ENCODE measurements at places on chromosomes 16 and 17.

DNA sequence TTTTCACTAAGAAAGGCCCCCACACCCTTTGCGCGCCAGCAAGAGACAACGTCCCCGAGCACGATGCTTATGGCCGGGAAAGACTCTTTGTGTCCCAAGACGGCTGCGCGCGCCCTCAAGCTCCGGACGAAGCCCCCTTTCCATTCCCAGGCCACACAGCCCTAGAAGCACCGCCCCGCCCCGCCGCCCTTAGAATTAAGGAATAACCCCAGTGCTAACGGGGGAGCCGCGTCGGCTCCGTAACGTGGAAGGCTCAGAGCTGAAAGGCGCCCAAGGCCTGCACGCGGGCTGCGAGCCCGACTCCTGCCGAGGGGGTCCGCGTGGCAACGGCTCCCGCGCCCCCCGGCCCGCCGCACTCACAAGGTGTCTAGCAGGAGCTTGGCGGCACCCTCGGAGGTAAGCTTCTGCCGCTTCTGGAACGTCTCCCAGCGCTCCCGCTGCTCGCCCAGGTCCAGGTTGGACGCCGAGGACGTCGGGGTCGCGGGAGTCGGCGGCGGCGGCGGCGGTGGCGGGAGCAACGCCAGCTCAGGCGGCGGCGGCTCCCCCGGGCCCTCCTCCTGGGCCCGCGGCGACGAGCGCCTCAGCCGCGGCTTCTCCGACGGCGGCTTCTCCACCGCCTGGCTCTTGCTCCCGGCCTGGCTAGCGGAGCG is 477 bp downstream of the CENPV start:
- peak; percentile 4 for DNase-seq

DNA sequence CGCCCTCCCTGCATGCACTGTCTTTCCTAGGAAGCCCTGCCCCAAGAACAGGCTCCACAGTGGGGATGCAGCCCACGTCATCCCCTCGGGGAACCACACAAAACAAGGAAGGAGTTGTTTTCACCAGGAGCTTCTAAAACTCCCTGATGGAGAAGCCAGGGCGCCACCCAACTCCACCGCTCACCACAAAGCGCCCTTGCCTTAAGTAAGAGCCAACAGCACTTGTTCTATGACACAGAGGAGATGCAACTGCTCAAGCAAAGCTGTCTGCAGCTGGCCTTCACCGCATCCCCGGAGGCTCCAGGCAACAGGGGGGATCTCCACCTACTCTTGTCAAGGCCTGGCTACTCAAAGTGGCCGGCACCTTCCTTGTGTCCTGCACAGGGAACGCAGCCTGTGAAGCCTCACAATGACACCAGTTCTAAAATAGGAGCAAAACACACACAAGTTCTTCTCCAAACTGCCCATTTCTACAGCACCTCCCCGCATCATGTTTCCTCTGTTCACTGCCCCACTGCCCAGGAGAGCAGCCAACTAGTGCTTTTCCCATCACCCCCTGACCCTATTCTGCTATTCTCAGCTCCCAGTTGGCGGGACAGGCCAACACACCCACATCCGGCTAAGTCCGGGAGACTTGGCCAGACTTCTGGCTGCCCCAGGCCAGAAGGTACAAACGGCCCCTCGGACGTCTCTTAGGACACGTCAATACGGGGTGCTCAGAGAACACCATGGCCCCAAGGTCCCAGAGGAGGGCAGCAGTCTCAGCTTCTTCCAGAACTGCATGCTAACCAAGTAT is 24.2 kb downstream of the MPG start:
- no peak for DNase-seq

DNA sequence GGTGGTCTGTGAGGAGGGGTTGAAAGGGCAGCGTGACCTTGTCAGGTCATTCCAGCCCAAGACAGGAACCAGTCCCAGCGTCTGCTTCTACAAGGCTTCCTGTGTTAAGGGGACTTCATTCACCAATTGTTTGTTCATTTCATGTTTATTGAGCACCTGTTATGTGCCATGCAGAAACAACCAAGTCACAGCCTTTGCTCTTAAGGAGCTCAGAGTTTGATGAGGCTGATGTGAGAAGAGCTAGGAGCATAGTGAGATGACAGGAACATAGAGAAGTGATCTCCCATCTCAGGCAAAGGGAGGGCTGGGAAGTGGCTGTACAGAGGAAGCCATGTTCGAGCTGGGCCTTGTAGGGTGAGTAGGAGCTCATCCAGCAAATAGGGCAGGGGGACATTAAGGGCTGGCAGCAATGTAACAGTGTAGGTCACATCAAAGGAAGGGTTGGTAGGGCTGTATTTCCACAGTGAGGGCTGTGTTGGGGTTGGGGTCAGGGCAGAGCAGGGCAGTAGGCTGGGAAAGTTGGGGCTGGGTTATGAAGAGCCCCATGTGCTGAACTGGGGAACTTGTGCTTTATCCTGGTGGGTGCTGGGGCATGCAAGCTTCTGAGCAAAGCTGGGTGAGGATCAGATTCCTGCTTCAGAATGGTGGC is 79.8 kb downstream of the ARHGAP23 start:
- no peak for DNase-seq

GRCh38 chr17:3848229-3848835 is 2.3 kb upstream of the NCBP3 start:
- no peak for DNase-seq

GRCh38 chr16:68728523-68728922 is 8.6 kb upstream of the CDH1 start:
- DNase-seq, result no peak

DNA sequence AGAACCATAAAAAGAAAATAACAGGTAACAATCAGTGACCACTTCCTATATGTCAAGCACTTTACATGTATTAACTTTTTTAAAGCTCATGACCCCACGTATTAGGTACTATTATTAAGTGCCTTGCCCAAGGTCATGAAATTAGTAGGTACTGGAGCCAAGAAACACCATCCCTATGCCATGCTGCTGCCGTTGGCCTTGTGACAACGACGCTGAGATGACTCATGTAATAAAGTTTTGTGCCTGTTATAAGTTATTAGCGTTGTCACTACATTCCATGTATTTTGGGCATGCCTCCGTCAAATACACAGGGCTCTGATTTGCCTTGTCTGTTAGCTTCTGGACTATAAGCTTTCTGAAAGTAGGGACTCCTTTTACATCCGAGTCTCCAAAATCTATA is 1.4 kb downstream of the BBS2 start:
- no peak for DNase-seq

DNA sequence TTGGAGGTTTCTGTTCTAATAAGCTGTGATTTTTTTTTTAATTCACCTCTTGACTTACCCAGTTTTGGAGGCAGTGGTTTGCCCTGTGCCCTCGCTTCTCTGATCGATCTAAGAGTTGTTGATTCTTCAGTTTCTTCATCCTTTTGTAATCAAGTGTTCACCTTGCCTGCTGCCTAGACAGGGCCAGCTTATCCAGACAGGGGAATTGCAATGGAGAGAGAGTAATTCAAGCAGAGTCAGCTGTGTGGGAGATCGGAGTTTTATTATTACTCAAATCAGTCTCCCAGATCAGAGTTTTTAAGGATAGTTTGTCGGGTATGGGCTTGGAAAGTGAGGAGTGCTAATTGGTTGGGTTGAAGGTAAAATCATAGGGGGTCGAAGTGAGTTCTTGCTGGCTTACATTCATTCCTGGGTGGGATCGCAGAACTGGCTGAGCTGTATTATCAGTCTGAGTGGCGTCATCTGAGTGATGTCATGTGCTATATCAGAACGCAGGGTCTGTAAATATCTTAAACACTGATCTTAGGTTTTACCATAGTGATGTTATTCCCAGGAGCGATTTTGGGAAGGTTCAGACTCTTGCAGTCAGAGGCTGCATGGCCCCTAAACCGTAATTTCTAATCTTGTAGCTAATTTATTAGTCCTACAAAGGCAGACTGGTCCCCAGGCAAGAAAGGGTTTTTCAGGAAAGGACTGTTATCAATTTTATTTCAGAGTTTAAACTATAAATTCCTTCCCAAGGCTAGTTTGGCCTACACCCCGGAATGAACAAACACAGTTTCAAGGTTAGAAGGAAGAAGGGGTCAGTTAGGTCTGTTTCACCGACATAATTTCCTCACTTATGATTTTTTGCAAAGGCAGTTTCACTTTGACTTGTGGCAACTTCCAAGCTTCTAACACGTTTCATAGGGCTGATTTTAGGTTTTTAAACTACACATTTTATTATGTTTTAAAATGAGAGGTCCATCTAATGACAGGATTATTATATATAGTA is 21.5 kb upstream of the KCNJ16 start:
- no peak for DNase-seq

- DNase-seq, result no peak
Observed at GRCh38 chr16:56862776-56863175, 2.2 kb upstream of the SLC12A3 start.

DNA sequence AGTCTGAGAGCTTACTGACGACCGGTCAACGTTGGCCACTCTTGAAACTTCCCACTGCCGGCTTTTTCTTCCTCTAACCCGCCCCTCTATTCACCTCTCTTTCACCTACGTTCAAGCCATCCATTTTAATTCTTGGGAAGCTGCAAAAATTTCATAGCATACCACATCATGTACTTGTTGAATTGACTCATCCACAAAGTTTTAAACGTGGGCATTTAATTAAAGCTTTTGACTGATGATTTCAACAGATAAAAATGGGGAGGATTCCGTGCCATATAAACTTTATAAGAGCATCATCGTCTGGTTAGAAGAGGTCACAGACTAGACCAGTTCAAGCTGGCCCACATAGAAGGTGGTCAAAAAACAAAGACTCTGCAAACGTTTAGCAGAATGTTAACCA is 22.5 kb downstream of the VPS53 start:
- no peak for DNase-seq

DNA sequence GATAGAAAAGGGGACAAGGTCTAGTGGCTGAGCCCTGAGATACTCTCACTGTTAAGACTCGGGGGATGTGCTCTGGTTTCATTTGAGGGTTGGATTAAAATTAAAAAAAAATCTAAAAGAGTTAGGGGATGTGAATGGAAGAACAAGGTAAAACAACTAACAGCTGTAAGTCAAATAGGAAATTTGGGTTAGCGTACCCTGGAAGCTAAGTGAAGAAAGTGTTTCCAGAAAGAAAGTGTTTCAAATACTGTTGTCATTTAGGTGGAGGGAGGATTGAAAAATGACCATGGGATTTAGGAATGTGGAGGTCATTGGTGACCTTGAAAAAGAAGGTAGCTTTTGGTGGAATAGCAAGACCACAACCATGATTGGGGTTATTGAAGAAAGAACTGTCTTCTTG is 37.7 kb downstream of the PPM1D start:
- DNase-seq, result no peak

DNA sequence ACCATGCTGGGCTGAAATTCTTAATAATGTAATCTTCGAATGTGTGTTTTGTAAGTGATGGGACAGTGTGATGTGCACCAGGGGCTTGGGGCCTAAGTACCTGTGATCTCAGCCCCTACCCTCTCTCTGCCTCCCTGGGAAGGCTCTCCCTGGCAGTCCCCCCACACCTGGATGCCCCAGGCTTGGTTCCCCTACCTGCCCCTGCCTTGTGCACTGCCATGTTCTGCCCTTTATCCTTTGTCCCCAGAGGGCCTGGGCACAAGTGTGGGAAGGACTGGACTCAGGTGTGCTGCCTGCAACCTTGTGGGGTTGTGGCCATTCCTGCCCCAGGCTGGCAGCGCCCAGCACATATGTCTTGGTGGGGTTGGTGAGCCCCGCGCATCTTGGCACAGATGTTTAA is 55.4 kb upstream of the CREBBP start:
- no peak for DNase-seq

- DNase-seq, result no peak
Observed at GRCh38 chr16:13863075-13863765, 56.7 kb upstream of the ERCC4 start.

GRCh38 chr16:67740391-67740790 is 21.3 kb upstream of the GFOD2 start:
- no peak for DNase-seq
